GM23338 (cell line): ENCODE measurements at places on chromosomes 13 and 19.
A peak's percentile ranks its signal among the peaks of the same experiment; 100 is the strongest.

GRCh38 chr19:48992581-48993174, 431 bp downstream of the GYS1 start:
- no peaks in the 10 kb centered on the region for H3K27me3 ChIP-seq
- H3K36me3 ChIP-seq, result peaks cover 6% of the 10 kb centered on the region
- peaks cover 13% of the 10 kb centered on the region; the same call in 1 of the 2 replicates for H3K4me1 ChIP-seq
- DNase-seq, result peak; percentile 51
- H3K4me3 ChIP-seq, result peak overlapping the region; percentile 100

GRCh38 chr19:18007917-18008673, at the start of gene ARRDC2:
ARRDC2 (plus strand) TSS chr19:18008170; CDS start chr19:18008311, 141 bp downstream.
- peak within 1 kb of the TSS; percentile 83 for H3K4me3 ChIP-seq
- H3K4me1 ChIP-seq, result no peaks in the 10 kb centered on the region; the same call in 1 of the 2 replicates
- H3K36me3 ChIP-seq, result no peaks in the 10 kb centered on the region
- H3K27me3 ChIP-seq, result 0 out of 2 replicates have a peak, but pooled peaks cover 6% of the 10 kb centered on the region
- DNase-seq, result peak; percentile 95

DNA sequence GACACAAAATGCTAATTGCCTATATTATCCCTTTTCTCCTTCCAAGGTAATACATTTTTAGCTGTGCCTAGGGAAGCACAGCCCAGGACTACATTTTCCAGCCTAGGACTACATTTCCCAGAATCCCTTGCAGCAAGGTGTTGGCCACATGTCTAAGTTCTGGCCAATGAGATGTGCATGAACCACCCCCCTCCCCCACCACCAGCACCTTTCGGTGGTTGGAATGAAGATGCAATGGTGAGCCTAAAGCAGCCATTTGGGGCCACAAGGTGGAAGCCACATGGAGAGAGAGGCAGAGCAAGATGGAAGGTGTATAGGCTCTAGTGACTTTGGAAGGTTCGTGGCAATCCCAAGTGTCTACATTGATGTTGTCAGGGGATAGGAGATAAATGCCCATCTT, 16.2 kb downstream of the UNC13A start:
- H3K27ac ChIP-seq, result no peak overlapping the region
- peaks cover 6% of the 10 kb centered on the region; the same call in 1 of the 2 replicates for H3K36me3 ChIP-seq
- H3K4me1 ChIP-seq, result no peaks in the 10 kb centered on the region; the same call in 1 of the 2 replicates
- H3K4me3 ChIP-seq, result no peak overlapping the region
- DNase-seq, result peak; percentile 87

DNA sequence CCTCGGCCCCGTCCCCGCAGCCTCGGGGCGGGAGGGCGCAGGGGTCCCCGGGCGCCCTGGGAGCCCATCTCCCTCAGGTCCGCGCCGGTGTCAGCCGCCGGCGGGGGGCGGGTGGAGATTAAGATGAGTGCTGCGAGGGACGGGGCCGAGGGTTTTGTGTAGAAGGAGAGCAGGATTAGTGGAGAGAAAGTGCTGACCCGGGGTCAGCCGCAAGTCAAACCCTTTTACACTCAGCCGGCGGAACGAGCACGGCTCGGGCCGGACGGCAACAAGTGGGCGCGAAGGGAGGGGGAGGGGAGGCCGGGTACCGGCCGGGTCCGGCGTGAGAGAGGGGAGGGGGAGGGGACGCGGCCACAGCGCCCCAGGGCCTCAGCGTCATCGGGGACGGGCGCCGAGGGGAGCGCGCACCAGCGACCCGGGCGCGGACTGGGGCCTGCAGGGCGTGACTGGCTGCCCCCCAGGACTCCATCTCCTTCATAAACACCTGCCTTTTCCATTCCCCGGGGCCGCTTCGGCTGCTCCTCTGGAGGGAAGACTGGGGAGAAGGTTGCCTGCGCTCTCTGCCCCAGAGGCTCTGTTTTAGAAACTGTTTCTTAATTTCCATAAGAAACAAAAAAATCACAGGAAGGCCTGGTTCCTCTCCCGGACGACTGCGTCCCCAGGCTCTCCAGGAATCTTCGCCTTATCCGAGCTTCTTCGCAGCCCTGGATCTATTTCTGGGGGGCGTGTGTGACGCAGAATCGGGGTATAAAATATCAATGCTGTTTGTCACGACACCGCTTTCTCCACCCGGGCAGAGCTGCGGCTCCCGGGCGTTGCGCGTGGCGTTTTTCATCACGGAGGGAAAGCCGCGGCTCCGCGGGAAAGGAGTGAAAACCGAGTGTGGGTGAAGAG, 6.5 kb downstream of the SOX1 start:
- H3K4me1 ChIP-seq, result peaks cover 44% of the 10 kb centered on the region
- H3K27me3 ChIP-seq, result peaks cover 87% of the 10 kb centered on the region
- H3K27ac ChIP-seq, result no peak overlapping the region
- H3K4me3 ChIP-seq, result peak overlapping the region; percentile 76
- peak; percentile 89 for DNase-seq

DNA sequence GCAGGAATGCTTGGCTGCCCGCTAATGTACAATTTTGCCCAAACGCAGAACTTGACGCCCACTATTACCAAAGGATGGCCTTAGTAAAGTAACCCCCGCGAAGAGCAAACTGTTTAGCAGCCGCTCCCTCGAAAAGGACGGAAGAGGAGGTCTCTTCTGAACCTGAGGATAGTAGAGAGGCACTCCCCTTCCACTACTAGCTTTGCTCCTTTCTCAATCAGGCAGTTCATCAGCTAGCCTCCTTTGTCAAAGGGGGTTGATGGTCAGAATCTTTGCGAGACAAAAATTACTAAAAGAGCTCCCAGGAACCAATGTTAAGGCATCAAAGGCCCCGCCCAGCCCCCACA, 534 bp downstream of the CAB39L start:
- no peaks in the 10 kb centered on the region for H3K36me3 ChIP-seq
- H3K27ac ChIP-seq, result peak overlapping the region; percentile 91
- H3K27me3 ChIP-seq, result no peaks in the 10 kb centered on the region

DNA sequence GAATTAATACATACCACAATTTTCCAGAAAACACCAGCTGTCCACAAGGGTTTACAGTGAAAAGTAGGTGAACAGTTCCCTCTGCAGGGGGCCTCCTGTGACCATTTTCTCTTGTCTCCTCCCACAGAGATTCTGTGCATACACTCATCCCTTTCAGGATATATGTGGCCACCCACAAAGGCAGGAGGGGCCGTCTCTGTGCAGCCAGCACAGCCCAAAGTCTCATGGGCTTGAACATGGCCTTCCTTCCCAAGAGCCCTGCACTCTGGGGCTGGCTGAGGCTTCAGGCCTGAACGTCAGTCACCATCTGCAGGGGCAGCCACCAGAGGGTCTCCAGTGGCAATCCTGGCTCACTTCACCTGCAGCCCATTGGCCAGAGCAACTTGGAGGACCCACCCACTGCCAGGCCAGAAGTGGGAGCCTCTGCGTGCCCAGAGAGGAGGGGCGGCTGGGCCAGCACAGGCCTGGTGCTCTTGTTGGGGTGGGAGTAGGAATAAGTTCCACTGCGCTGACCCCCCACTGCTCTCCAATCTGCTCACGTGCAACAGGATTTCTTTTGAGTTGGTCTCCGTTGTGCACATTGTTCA, 25.1 kb downstream of the TMEM161A start:
- no peak overlapping the region for H3K27ac ChIP-seq
- H3K36me3 ChIP-seq, result no peaks in the 10 kb centered on the region
- peaks cover 6% of the 10 kb centered on the region; the same call in 1 of the 2 replicates for H3K27me3 ChIP-seq
- DNase-seq, result peak; percentile 68
- no peak overlapping the region for H3K4me3 ChIP-seq

- H3K4me3 ChIP-seq, result no peak overlapping the region
- no peaks in the 10 kb centered on the region for H3K27me3 ChIP-seq
- peaks cover 26% of the 10 kb centered on the region for H3K36me3 ChIP-seq
- DNase-seq, result no peak
- H3K27ac ChIP-seq, result no peak overlapping the region
- peaks cover 16% of the 10 kb centered on the region for H3K4me1 ChIP-seq
Observed at GRCh38 chr19:44872661-44873060, 18.4 kb upstream of the TOMM40 start.

DNA sequence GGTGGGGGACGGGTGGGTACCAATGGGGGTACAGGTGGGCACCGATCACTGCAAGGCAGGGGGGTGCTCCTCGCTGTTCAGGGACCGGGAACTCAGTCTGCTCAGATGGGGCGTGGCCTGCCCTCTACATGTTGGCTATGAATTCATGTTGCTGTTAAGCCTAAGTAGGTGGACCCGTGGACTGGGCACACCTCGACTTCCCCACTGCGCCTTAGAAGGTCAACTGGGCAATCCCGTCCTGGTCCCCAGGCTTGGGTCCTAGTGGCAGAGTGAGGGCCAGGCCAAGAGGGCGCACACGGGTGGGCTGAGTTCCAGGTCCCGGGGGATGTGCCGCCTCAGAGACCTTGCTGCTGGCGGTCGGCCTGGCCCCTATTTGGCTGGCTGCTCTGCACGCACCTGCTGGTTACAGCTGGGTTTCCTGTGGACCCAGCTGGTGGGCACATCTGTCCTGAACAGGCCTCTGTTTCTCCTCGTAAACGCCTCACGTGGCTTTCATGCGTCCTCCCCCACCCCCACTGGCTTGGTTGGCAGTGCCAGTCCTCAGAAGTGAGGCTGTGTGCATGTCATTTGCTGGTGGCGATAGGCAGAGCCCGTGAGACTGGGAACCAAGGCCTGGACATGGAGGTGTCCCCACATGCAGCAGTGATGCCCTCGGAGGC, 13.5 kb upstream of the ZNF554 start:
- no peaks in the 10 kb centered on the region for H3K27me3 ChIP-seq
- H3K27ac ChIP-seq, result no peak overlapping the region
- DNase-seq, result no peak
- H3K36me3 ChIP-seq, result no peaks in the 10 kb centered on the region; the same call in 1 of the 2 replicates
- H3K4me3 ChIP-seq, result no peak overlapping the region
- H3K4me1 ChIP-seq, result no peaks in the 10 kb centered on the region

DNA sequence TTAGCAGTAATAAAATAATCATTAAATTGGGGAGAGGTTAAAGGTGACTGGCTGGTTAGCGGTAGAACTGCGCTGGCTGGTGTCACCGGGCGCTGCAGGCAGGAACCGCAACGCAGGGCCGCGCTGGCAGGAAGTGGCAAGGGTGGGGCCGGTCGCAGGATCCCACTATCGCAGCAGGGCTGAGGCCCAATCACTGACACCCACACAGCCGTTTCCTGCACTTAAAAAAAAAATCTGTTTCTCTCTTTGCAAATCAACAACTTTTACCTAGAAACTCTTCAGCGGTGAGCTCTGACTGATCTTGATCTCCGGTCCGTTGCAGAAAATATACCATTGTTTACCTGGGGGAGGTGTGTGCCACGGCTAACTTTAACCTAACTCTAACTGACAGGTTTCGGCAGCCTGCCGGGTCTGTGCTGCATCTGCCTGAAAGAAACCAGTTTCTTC, 46.9 kb downstream of the KLF2 start:
- no peak overlapping the region for H3K4me3 ChIP-seq
- H3K27me3 ChIP-seq, result no peaks in the 10 kb centered on the region
- no peak overlapping the region for H3K27ac ChIP-seq
- H3K36me3 ChIP-seq, result no peaks in the 10 kb centered on the region
- no peak for DNase-seq
- H3K4me1 ChIP-seq, result peaks cover 6% of the 10 kb centered on the region; the same call in 1 of the 2 replicates

- no peaks in the 10 kb centered on the region for H3K36me3 ChIP-seq
- no peak overlapping the region for H3K4me3 ChIP-seq
- H3K4me1 ChIP-seq, result peaks cover 8% of the 10 kb centered on the region; the same call in 1 of the 2 replicates
- H3K27me3 ChIP-seq, result no peaks in the 10 kb centered on the region
- DNase-seq, result no peak
- H3K27ac ChIP-seq, result no peak overlapping the region
Observed at GRCh38 chr19:28472843-28473242, 740.1 kb downstream of the UQCRFS1 start.

GRCh38 chr13:40814803-40815202, 25.4 kb downstream of the SLC25A15 start:
- H3K36me3 ChIP-seq, result no peaks in the 10 kb centered on the region
- H3K27ac ChIP-seq, result no peak overlapping the region
- H3K4me3 ChIP-seq, result no peak overlapping the region
- no peak for DNase-seq

DNA sequence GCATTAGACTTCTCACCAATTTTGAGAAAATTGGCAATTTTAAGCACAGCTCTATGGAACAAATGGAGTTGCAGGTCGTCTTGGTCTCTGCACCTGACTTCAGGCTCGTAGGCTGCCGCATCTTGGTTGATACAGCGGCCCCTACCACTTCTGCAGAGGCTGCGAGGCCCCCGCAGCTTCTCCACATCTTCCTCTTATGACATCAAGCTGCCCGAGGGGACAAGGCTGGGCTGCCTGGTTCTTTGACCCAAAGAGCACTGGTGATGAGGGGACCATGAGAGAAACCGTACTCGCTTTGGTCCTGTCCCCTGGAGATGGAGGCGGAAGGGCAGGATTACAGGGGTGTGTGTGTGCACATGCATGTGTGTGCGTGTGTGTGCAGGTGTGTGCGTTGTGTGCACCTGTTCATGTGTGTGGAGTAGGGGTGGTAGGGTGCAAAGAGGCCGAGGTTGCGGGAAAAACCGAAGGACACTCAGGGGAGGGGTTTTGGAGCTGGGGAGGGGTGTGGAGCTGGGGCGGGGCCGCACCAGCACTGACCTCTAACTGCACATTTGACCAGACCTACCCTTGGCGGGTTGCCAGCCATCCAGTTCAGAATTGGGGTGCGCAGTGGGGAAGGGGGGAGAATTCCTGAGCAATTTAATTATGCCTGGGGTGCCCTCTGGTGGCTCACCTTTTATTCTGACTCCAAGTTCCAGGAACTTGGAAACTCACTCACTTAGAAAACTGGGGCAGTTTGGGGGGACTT, 65.1 kb upstream of the ARHGEF7 start:
- H3K36me3 ChIP-seq, result no peaks in the 10 kb centered on the region; the same call in 1 of the 2 replicates
- H3K27me3 ChIP-seq, result no peaks in the 10 kb centered on the region
- no peak overlapping the region for H3K4me3 ChIP-seq
- no peaks in the 10 kb centered on the region for H3K4me1 ChIP-seq
- peak; percentile 66 for DNase-seq
- H3K27ac ChIP-seq, result no peak overlapping the region

DNA sequence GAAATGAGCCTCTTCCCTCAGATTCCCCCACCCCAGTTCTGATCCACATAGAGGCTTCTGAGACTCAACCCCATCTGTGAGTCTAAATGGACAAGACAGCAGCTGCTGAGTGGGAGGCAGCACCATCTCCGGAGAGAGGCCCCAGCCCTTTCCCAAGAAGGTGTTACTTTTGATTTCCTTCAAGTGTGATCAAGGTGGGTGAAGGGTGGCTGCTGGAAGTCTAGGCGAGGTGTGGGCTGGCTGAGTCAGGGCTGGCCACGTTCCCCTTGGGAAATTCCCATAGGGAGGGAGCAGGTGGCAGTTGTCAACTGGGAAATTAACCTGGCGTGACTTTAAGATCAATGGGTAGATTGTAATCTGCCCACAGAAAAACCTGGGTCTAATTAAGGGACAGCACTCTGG, 148.0 kb downstream of the FOXO1 start:
- H3K4me1 ChIP-seq, result no peaks in the 10 kb centered on the region
- H3K36me3 ChIP-seq, result no peaks in the 10 kb centered on the region
- H3K27me3 ChIP-seq, result no peaks in the 10 kb centered on the region
- no peak for DNase-seq
